Renal cortical epithelial cell (primary cell): ENCODE measurements at places on chromosomes 6 and 20. TPM values are rescaled to one million over a fixed set of nuclear protein-coding genes. Genes with fewer than 3 reads are reported as not detected.

ADGRB3 gene
- under 0.01 and 0.05 TPM in 2 replicates for total RNA-seq

TRIM39 gene
- 9.6 and 14.1 TPM in 2 replicates for total RNA-seq

PAK5 gene
- total RNA-seq = not detected in 2 replicates

GRCh38 chr6:21738180-21739094 lies 144.9 kb downstream of the SOX4 start:
- DNase-seq = peak; percentile 55

- no peak for DNase-seq
Observed at GRCh38 chr6:38354905-38355304, 284.8 kb downstream of the BTBD9 start.

DNA sequence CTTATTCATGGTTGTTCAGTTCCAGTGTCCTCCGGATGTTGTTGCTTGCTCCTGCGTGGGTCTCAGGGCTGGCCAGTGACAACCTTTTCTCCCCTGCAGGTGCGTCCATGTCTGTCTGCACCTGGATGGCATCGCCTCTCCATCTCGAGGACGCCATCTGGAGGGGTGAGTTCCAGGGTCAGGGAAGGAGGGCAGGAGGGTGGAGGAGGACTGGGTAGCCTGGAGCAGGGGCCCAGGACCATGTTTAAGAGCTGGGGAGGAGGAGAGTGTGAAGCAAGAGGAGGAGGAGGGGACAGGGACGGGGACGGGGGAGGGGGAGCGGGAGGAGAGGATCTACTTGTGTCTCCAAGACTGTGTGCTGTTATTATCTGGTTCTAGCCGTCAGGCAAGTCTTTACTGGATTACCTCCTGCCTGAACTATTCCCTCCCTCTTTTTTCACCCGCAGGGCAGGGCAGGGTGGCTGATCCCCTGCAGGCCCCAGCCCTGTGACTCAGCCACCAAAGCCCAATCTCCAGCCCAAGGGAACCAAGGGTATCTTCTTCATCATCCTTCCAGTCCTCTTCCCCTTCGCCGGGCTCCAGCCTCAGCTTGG lies 32.2 kb upstream of the TULP1 start:
- no peak for DNase-seq

GRCh38 chr6:45787384-45787783 lies 228.3 kb downstream of the CLIC5 start:
- no peak for DNase-seq

DNA sequence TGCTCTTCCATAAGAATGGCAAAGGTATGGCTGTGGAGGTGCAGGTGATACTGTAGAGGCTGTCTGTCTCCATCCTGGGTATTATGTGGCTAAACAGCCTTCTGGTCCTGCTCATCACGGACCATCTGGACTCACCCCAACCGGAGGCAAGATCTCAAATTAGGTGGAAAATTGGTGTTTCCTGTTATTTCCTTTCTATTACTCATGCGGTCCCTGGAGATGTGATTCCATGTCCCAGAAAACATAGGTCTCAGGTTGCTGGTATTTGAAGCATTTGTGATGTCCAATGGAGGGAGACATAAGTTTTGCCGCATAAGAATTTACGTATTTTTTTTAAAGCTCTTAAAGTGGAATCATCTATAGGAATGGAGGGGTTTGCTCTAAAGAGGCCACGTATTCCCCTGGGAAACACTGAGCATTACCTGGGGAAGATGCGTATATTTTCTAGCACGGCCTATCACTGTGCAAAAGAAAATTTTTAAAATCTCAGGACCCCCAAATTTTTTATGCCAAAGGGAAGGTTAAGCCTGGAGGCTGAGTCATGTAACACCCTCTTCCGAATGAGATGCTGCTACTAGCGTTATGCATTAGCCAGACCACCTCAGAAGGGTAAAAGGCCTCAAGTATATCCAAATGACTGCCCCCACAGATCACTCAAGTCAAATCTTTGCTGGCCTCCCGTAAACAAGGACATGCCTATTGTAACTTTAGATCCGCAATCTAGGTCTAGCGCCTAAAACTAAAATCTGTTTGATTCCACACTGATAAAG lies 22.4 kb upstream of the PBOV1 start:
- DNase-seq = no peak

DNA sequence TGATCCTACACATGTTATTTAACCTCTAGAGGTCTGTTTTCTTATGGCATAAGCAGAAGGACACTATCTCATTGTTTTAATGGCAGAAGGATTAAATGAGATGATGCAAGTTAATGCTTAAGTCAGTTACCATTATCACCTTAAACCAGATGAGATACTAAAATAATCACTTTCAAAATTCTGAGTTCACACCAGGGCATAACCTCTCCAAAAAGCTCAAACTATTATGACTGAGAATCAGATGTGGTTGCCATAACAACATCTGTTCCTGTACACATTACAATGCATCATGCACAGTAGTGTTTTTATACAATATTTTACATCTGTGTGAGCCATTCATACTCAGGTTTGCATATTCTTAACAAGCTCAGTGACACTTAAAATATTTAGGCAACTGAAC lies 10.2 kb downstream of the ADNP start:
- DNase-seq = no peak

SEL1L2 gene
- total RNA-seq = not detected in 2 replicates

- DNase-seq = peak; percentile 11
Observed at GRCh38 chr6:143759666-143760065, 81.9 kb downstream of the PHACTR2 start.

GRCh38 chr20:60063048-60063451 lies 104.8 kb downstream of the CDH26 start:
- DNase-seq = peak; percentile 15

FRK gene
- total RNA-seq = 21.7 and 44.4 TPM in 2 replicates

DNA sequence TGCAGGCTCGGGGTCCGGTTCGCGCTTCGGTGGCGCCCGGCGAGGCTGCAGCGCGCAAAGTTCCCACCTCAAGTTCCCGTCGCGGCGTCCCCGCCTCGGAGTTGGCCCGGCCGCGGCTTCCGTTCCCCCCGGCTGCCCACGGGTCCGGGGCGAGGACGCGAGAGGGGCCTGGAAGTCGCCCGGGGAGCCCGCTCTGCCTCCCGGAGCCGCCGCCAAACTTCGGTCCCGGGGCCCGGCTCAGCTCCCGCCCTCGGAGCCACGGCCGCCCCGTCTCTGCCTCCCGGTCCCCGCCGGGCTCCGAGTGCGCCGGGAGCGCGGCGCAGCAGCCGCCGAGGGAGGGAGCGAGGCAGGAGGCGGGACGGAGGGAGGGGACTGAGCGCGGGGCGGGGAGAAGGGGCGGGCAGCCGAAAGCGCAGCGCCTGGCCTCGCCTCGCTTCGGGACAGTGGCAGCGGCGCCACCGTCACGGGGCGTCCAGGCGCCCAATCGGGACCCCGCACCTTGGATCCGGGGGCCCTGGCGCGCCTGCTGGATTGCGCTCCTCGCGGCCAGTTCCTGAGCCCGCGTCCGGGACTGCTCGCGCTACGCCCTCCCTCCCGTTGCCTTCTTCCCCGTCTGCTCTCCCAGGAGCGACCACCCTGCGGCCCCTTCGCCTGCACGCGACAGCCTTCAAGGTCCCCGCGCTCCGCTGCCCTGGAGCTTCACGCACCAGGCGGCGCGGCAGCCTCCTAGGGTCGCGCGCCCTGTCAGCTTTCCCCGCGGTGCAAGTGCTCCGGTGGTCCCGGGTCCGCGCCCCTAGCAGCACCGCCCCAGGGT lies at the start of gene KCNG1:
TSS of gene KCNG1 (minus strand) at position 305 of the 814 bp plus-strand sequence. CDS start 12,769 bp downstream, outside the sequence.
- no peak for DNase-seq

TTLL9 gene
- 0.94 TPM in 1 of 2 replicates, not detected in the other for total RNA-seq

GRCh38 chr20:62350629-62351422 lies 16.3 kb downstream of the LAMA5 start:
- DNase-seq = no peak

DNA sequence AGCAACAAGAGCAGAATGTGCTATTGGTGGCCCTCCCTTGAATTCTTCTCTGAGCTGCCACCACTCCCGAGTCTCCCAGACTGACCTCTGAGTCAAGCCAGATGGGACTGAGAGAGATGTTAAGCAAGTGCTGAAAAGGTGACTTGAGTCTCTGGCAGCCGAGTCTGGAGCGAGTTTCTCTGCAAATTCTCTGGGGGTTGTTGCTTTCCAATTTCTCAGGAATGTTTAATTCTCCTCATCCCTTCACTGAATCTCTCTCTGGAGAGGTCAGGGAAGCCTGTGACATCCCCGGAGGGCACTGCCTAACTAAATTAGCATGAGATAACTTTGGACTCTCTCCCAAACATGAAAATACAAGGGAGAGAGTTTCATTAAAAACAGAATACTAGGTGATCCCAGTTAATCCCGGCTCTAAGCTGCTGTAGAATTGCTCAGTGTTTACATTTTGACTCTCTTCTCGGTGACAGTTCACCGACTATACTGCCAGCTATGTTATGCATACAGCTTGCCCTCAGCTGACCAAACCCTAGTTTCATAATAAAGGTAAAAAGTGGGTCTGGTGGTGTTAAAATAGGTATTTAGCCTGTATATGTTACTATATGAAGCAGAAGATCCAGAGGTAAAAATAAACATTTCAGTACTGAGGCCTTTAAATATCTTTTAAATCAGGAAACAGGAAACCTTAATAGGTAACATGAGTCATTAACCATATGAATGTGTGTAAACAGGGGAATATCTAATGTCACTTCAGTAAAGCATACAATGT lies 157.9 kb downstream of the FOXC1 start:
- DNase-seq = peak; percentile 66

GRCh38 chr6:7763881-7764280 lies 38.0 kb downstream of the BMP6 start:
- no peak for DNase-seq

ULBP1 gene
- total RNA-seq = 0.17 and 0.20 TPM in 2 replicates

DNA sequence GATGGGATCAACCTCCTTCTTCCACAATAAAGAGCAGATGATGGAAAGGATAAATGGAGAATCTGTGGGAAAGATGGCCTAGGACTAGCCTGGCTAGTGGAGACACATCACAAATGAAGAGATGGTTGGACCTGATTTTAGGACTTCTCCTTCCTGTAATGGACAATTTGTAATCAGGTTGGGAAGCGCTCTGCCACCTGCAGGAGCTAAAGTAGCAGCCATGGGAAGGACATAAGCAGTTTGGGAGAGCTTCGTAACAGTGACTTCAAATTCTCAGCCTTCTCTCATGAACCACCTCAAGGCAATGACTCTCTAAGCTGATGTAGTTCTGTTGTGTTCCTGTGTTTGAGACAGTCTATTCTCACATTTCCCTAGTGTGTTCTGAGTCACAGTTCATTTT lies 137.9 kb upstream of the BMP2 start:
- no peak for DNase-seq

GRCh38 chr6:142323377-142323776 lies 21.6 kb downstream of the ADGRG6 start:
- peak; percentile 24 for DNase-seq

ZNF165 gene
- total RNA-seq = 2.4 and 3.5 TPM in 2 replicates

- no peak for DNase-seq
Observed at GRCh38 chr6:45634231-45634630, 256.5 kb upstream of the SUPT3H start.

GRCh38 chr6:32439602-32440214 lies at the start of gene HLA-DRA:
Gene HLA-DRA (plus strand): TSS chr6:32439887. CDS start chr6:32439951, 64 bp downstream.
- DNase-seq = peak; percentile 67

DNA sequence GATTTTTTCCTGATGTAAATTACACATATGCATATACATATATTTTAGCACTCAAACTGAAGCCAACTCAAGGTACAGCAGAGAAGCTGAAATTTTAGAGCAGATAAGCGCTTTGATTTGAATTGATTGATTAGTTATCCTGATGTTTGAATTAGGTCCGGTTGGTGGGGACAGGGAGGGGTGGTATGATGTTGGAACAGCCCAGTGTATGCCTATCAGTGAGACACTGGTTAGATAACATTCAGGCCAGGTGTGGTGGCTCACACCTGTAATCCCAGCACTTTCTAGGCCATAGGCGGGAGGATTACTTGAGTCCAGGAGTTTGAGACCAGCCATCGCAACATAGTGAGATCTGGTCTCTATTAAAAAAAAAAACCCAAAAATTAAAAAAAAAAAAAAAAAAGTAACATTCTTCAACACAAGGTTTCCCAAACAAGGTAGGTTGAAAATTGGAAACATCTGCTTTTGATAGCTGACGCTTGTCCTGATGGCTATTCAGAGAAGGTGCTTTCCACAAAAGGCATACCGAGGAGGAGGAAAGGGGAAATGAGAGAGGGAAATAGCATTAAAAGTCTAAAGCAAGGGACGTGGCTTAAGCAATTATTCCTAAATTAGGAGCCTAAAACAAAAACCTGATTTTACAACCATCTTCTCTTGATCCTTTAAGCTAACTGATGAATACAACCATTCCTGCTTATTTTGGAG lies 288.4 kb upstream of the JARID2 start:
- no peak for DNase-seq

DNA sequence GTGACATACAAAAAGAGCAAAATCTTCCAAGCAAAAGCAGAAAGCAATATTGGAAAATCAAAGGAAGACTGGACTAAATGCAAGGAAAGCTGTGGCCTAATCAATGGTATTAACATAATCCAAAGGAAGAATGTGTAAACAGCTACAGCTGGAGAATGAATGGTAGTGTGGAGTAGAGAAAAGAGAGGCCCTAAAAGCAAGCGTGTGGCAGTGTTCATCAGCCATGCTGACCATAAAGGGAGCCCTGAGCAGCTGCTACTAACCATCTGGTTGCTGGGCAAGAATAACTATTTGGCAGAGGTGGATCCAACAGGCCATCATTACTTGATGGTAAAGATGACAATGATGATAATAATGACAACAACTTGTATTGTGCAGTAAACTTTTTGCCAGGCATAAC lies 148.5 kb upstream of the BEND6 start:
- no peak for DNase-seq

ANGPT4 gene
- total RNA-seq = not detected in 2 replicates

DNA sequence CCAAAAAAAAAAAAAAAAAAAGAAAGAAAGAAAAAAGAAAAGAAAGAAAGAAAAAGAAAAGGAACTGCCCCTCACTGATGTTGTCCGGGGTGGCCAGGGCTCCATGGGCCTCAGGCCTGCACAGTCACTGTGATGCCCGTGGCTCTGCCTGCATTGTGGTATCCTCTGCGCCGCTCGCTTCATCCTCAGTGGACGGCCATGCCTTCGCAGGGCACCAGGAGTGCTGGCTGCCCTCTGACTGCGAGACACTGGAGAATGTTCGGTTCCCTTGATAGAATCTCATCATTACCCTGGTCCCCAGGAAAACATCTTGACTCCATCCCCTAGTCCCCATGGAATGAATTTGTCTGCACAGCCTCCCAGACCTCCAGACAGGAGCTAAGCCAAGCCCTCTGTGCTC lies 61.7 kb downstream of the TMEM242 start:
- DNase-seq = no peak

DNA sequence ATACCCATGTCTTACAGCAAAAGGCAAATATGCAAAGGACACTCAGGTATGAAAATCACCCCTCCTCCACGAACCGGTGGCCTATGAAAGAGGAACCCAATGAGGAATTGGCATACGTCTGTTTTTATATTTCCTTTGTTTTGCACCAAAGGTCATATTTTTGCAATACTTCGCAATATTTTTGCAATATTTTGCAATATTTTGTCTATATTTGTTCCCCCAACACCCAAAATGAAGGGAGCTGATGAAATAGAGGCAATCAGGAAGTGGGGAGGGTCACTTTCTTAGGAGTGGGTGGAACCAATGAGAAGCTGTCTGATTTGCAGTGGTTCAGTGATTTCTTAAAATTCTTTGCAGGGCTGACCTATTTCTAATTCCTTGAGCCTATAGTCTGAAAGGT lies 296.8 kb upstream of the TSHZ2 start:
- no peak for DNase-seq
